ENCODE measurements at places on chromosomes 4 and X.

- DNase-seq, result no peak
Measured at GRCh38 chr4:53141308-53141707, 224.6 kb downstream of the SCFD2 start.

DNA sequence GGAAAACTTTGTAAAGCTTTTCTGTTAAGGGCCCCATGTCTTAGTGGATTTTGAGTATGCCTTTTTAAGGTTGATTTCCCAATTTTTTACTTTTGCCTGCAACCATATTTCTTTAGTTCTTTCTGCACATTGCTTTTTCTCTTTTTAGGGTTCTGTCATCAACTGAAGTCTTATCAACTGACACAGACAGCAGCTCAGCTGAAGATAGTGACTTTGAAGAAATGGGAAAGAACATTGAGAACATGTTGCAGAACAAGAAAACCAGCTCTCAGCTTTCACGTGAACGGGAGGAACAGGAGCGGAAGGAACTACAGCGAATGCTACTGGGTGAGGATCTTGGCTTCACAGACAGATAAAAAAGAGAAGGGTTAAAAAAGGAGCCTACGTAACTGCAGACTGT lies 27.8 kb downstream of the TAF1 start:
- DNase-seq, result no peak

- DNase-seq, result no peak
Measured at GRCh38 chrX:39705290-39705689, 392.5 kb downstream of the BCOR start.

GRCh38 chrX:46865281-46865680 lies 28.4 kb downstream of the RP2 start:
- no peak for DNase-seq

DNA sequence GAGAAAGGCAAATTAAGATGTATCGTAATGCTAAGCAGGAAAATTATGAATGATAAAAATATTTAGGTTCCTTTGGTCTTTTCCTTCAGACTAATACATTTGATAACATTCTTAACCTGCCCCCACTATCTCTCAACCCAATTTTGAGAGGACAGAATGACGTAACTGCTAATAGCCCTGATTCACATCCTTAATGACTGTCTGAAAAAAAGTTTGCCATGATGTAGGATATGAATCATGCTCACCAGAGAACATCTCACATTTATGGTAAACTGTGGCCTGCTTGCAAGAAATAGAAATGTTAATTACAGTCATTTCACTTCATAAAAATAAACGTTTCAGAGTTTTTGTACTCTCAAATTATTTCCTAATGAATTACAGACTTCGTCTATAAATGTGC lies 128.0 kb upstream of the VEGFC start:
- DNase-seq, result no peak

- peak; percentile 15 for DNase-seq
Measured at GRCh38 chr4:148447681-148448080, 5.5 kb upstream of the NR3C2 start.

GRCh38 chr4:38328989-38329729 lies 334.8 kb upstream of the KLF3 start:
- DNase-seq, result no peak

DNA sequence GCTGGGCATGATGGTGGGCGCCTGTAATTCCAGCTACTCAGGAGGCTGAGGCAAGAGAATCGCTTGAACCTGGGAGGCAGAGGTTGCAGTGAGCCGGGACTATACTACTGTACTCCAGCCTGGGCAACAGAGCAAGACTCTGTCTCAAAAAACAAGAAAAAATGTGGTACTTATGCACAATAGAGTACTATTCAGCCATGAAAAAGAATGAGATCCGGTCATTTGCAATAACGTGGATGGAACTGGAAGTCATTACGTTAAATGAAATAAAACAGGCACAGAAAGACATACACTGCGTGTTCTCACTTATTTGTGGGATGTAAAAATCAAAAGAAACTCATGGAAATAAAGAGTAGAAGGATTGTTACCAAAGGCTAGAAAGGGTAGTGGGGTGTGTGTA lies 12.1 kb downstream of the RPGR start:
- no peak for DNase-seq

DNA sequence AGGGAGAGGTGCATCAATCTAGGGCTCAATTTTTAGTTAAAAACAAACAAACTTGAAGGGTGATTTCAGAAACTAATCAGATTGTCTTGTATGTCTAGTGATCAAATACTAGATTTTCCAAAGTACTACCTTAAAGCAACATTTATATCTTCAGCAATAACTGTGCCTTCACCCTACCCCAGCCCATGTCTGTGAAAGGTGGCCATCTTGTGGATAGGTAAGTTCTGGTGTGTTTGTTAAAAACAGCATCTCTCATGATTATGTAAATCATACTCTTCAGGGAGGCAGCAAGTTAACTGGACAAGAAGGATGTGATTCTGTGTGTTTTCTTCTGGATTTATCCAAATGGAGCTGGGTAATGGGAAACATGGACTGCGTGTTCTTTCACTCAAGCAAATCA lies 81.4 kb upstream of the ACSL1 start:
- no peak for DNase-seq

DNA sequence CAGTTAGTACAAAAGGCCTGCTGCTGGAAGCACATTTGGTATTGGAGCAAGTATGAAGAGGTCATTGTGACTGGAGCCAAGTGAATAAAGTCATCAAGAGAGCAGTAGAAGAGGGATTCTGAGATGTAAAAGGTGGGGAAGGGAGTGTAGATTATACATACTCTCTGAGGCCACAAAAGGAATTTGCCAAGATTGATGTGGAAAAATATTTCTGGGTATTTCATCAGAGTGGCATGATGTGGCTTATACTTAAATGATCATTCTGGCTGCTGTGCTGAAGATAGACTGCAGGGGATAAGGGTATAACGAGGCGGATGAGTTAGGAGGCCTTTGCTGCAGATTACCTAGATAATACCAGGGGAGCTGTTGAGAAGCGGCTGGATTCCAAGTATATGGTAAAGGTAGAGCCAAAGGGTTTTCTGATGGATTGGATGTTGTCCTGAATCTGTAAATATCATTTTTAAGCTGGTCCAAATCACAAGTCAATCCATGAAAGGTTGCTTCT lies 231.8 kb upstream of the AGA start:
- DNase-seq, result no peak

GRCh38 chr4:39714166-39714565 lies 16.2 kb downstream of the UBE2K start:
- DNase-seq, result no peak

DNA sequence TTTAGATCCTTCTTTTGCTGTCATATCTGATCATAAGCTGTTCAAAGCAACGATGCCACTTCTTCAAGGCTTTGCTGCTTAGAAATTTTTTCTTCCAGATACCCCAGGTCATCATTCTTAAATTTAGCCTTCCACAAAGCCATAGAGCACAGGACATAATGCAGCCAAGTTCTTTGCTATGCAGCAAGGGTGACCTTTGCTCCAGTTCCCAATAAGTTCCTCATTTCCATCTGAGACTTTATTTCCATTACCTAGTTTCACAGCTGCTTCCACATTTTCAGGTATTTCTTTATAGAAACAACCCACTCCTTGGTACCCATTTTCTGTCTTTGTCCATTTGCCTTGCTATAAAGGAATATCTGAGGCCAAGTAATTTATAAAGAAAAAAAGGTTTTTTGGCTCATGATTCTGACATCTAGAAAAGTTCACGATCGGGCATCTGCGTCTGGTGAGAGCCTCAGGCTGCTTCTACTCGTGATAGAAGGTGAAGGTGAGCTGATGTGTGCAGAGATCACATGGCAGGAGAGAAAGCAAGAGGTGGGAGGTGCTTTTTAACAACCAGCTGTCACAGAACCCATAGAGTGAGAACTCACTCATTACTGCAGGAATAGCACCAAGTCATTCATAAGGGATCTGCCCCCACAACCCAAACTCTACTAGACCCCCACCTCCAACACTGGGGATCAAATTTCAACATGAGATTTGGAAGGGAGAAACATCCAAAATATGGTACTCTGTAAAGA lies 11.8 kb upstream of the TASL start:
- no peak for DNase-seq

- DNase-seq, result no peak
Measured at GRCh38 chr4:151785484-151786157, 24.8 kb upstream of the GATB start.

- no peak for DNase-seq
Measured at GRCh38 chrX:109841257-109841656, 108.2 kb upstream of the ACSL4 start.

DNA sequence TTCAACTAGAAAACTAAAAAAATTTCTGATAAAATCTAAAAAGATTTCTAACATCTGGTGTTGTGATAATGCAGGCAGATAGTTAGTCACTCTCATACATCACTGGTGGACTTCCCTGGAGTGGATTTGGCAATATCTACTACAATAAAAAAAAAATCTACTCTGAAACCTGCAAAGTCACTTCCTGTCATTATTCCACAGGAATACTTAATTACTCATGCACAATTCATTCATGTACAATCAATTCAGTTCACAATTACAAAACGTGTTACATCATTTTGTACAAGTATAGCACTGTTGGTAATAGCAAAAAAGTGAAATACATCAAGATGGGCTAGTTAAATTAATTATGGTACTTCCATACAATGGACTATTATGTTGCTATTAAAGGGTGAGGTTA lies 16.5 kb upstream of the RHOH start:
- no peak for DNase-seq

GRCh38 chr4:123283371-123283895 lies 113.2 kb upstream of the SPRY1 start:
- no peak for DNase-seq

DNA sequence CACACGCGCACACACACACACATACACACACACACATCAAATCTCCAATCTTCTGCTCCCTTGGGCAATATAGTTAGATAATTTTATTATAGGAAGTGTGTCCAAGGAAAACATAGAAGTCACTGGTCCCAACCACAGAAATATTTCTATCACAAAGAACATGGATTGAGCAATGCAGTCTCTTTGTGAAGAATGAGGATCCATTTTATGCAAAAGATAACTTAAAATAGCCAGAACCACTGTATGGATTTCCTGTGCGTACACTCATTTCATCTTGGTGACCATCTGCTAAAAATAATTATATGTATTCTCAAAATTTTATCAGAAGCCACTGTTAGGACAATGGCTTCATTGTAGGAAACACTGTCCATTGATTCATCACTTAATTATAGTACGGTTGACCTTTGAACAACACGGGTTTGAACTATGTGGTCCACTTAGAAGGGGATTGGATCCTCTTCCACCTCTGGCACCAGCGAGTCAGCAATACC lies 169.6 kb upstream of the MXRA5 start:
- no peak for DNase-seq

DNA sequence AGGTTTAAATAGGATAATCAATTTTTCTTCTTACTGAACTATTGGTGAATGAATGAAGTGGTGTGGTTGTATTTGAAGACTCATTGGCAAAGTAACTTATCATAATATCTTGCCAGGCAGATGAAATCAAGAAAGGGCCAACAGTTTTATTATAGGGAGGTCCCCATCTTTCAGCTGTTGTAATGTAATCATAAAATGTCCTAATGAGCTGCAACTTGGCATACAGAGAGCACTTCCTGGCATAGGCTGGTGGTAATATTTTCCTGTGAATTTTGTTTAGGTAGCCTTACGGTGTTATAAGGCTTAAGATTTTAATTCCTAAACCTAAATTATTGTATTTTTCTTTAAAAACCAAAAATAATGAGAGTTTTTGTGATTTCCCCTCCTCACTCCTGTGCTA lies 17.5 kb downstream of the FHIP1A start:
- no peak for DNase-seq

Data from activated CD4-positive, alpha-beta T cell treated with anti-CD3 and anti-CD28 coated beads, Interleukin-2, amount 50 U/mL, for 4 hours (primary cell).